GM23248 (cell line): ENCODE measurements at places on chromosomes 5 and 9.

GRCh38 chr5:141475625-141476131 is at the start of gene PCDHGC3:
Gene PCDHGC3 (plus strand): TSS chr5:141475966. CDS start chr5:141476117, 151 bp downstream.
- H3K4me1 ChIP-seq: peaks cover 29% of the 10 kb centered on the region
- peak within 1 kb of the TSS; percentile 76 for H3K27ac ChIP-seq
- no peaks in the 10 kb centered on the region for H3K27me3 ChIP-seq
- no peaks in the 10 kb centered on the region; the same call in 1 of the 2 replicates for H3K36me3 ChIP-seq
- H3K4me3 ChIP-seq: peak within 1 kb of the TSS; percentile 88
- DNase-seq: peak; percentile 98

- no peaks in the 10 kb centered on the region for H3K27me3 ChIP-seq
- no peak for DNase-seq
- no peak overlapping the region for H3K27ac ChIP-seq
- no peaks in the 10 kb centered on the region for H3K36me3 ChIP-seq
These were observed 32.3 kb downstream of the ACOT12 start for GRCh38 chr5:81361600-81361999.

DNA sequence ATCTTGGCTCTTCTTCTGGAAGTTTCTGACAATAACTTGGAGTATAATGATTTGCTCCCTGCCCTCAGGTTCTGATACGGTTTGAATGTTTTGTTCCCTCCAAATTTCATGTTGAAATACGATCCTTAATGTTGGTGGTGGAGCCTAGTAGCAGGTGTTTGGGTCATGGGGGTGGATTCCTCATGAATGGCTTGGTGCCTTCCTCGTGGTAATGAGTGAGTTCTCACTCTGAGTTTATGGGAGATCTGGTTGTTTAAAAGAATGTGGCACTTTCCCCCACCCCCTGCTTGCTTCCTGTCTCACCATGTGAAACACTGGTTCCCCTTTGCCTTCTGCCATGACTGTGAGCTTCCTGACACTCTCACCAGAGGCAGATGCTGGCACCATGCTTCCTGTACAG is 103.0 kb upstream of the OSMR start:
- DNase-seq: no peak
- no peak overlapping the region for H3K27ac ChIP-seq
- no peaks in the 10 kb centered on the region for H3K4me1 ChIP-seq
- no peaks in the 10 kb centered on the region for H3K36me3 ChIP-seq
- H3K27me3 ChIP-seq: no peaks in the 10 kb centered on the region; the same call in 1 of the 2 replicates

GRCh38 chr5:76582230-76583162 is 40.7 kb downstream of the F2RL2 start:
- H3K27me3 ChIP-seq: peaks cover 38% of the 10 kb centered on the region
- no peak overlapping the region for H3K4me3 ChIP-seq
- no peaks in the 10 kb centered on the region for H3K36me3 ChIP-seq
- H3K4me1 ChIP-seq: no peaks in the 10 kb centered on the region
- DNase-seq: no peak
- H3K27ac ChIP-seq: no peak overlapping the region

GRCh38 chr5:25568989-25569625 is 924.3 kb upstream of the CDH10 start:
- no peaks in the 10 kb centered on the region for H3K27me3 ChIP-seq
- no peak for DNase-seq
- H3K4me3 ChIP-seq: no peak overlapping the region
- no peaks in the 10 kb centered on the region for H3K36me3 ChIP-seq
- no peak overlapping the region for H3K27ac ChIP-seq

- H3K36me3 ChIP-seq: no peaks in the 10 kb centered on the region
- H3K27me3 ChIP-seq: peaks cover 21% of the 10 kb centered on the region; the same call in 1 of the 2 replicates
- no peaks in the 10 kb centered on the region for H3K4me1 ChIP-seq
- peak; percentile 38 for DNase-seq
These were observed 713 bp downstream of the MOB3B start for GRCh38 chr9:27528886-27529315.
